ENCODE measurements at places on chromosomes 5 and 9. TPM values are rescaled to one million over a fixed set of nuclear protein-coding genes. Genes with fewer than 3 reads are reported as not detected.

The FIBCD1 gene
- 4.7 TPM for total RNA-seq

The HACD4 gene
- 5.3 TPM for total RNA-seq

The TICAM2 gene
- 4.9 TPM for total RNA-seq

The AQP3 gene
- 1.3 TPM for total RNA-seq

The CCL27 gene
- not detected for total RNA-seq

The RNF180 gene
- total RNA-seq: 2.6 TPM

The ANXA1 gene
- total RNA-seq: 74.1 TPM

The C9orf153 gene
- total RNA-seq: not detected

The CHMP5 gene
- total RNA-seq: 61.3 TPM

The IFNB1 gene
- not detected for total RNA-seq

The SPINK6 gene
- total RNA-seq: not detected

The TMEM174 gene
- not detected for total RNA-seq

The CAMLG gene
- total RNA-seq: 66.0 TPM

The GLRA1 gene
- not detected for total RNA-seq

The SHISAL2B gene
- not detected for total RNA-seq

The INSL6 gene
- total RNA-seq: not detected

The GCNT4 gene
- 0.32 TPM for total RNA-seq

The CTXN3 gene
- not detected for total RNA-seq

The PLAC8L1 gene
- not detected for total RNA-seq

The ZDHHC11 gene
- total RNA-seq: 1.3 TPM

The TNC gene
- 46.0 TPM for total RNA-seq

The CDH10 gene
- total RNA-seq: 0.08 TPM

The HSD17B3 gene
- total RNA-seq: not detected

The GABRA1 gene
- not detected for total RNA-seq

The SAPCD2 gene
- 5.0 TPM for total RNA-seq

The THBS4 gene
- total RNA-seq: 0.91 TPM

The FOXI1 gene
- not detected for total RNA-seq

The KCNV2 gene
- not detected for total RNA-seq

The OR1Q1 gene
- not detected for total RNA-seq

The FST gene
- 57.1 TPM for total RNA-seq

The RNF183 gene
- not detected for total RNA-seq

The TAL2 gene
- total RNA-seq: not detected

The NPR3 gene
- 2.7 TPM for total RNA-seq

The NDST1 gene
- 76.7 TPM for total RNA-seq

The ACOT12 gene
- total RNA-seq: not detected

The ASTN2 gene
- 4.2 TPM for total RNA-seq

The IL9 gene
- not detected for total RNA-seq

The PCDHA12 gene
- under 0.01 TPM for total RNA-seq

The F2RL2 gene
- total RNA-seq: 0.56 TPM

The ADAMTS19 gene
- 0.39 TPM for total RNA-seq

The BRD9 gene
- total RNA-seq: 30.6 TPM

The IL3 gene
- total RNA-seq: not detected

The GIN1 gene
- 3.1 TPM for total RNA-seq

The P4HA2 gene
- 242 TPM for total RNA-seq

The SYNPO gene
- 15.3 TPM for total RNA-seq

The PTPRD gene
- 65.2 TPM for total RNA-seq

The ORM2 gene
- total RNA-seq: not detected

The ADAMTS12 gene
- total RNA-seq: 82.2 TPM

The ANXA6 gene
- total RNA-seq: 189 TPM

The NFIB gene
- total RNA-seq: 25.9 TPM

The PRPF4 gene
- 25.1 TPM for total RNA-seq

The C7 gene
- 3.1 TPM for total RNA-seq

The TAS2R1 gene
- total RNA-seq: not detected

The SV2C gene
- total RNA-seq: not detected

The DDX4 gene
- not detected for total RNA-seq

The INSYN2B gene
- 14.7 TPM for total RNA-seq

Measured in epithelial cell of alveolus of lung (primary cell).